Stimulated activated CD4-positive, alpha-beta T cell treated with anti-CD3 and anti-CD28 coated beads, Interleukin-15, amount 100 ng/mL, for 48 hours (primary cell): ENCODE measurements at places on chromosomes 16 and 17.

DNA sequence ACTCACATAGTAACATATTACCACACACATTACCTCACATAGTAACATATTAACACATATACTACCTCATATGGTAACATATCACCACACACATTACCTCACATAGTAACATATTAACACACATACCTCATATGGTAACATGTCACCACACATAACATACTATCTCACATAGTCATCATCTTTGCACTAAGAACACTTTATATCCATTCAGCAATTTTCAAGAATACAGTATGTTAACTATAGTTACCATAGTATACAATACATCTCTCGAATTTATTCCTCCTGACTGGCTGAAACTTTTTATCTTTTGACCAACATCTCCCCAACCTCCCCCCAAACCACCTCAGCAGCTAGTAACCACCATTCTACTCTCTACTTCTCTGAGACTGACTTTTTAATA is 7.6 kb downstream of the NUDT7 start:
- DNase-seq = no peak

DNA sequence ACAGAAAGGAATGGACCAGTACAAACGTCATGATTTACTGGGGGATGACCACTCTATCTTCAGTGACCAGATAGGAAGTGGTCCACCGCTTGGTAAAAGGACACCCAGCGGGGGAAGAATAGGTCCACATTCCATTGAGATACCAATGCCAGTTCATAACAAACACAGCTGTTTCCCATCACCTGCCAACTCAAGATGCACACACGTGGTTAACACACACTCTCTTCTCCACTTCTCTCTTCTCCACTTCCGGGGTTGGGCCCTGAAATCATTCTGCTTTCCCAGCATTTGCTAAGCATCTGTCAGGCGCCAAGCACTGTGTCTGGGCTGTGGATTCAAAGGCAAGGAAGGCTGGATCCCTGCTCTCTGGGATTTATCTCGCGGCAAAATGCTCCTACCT is 175.5 kb downstream of the SLC39A11 start:
- no peak for DNase-seq

- no peak for DNase-seq
Observed at GRCh38 chr17:45296833-45297124, 20.0 kb downstream of the MAP3K14 start.

DNA sequence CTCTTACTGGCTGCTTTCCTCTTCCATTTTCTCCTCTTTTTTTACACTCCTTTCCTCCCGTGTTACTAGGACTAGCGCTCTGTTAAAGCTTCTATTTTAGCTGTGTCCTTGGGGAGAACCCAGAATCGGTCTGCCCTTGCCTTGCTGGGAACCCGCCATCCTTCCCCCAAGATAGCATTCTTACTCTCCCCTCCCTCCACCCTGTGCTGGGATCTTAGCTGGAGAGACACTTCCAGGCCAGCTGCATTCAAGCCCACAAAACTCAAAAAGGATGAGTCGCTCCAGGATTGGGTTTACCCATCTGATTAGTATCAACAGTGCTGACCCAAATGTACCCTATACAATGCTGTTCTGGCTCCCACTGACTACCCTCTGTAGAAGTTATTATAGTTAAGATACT is 200.5 kb upstream of the ASIC2 start:
- no peak for DNase-seq

DNA sequence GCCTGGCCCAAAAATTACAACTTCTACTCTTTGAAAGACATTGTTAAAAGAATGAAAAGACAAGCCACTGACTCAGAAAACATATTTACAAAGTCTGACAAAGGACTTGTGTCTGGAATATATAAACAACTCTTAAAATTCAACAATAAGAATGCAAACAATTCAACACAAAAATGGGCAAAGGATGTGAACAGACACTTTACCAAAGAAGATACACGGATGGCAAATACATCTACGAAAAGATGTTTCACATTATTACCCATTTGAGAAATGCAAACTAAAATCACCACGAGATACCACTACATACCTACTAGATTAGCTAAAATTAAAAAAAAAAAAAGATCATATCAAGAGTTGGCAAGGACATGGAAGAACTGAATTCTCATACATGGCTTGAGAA is 80.8 kb upstream of the METRNL start:
- no peak for DNase-seq

DNA sequence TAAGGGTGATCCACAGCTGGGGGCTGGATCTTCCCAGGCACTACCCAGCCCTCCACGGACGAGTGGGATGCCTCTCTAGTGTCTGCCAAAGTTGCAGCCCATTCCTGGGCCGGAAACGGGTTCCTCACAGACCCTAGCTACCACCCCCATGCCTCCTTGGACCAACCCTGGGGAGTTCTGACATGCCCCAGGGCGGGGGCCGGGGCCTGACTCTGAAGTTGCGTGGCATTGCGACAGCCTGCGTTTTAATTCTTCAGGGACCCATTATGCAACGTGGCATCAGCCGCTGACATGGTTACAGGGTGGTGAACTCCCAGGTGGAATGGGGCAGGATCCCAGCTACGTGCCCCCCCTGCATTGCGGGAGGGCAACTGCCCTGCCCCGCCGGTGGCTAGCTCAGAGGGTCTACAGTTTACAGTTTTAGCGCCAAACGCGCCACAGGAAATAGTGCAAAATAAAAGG is 2.7 kb downstream of the CBX4 start:
- DNase-seq = no peak

- no peak for DNase-seq
Observed at GRCh38 chr17:30545024-30545423, 67.8 kb downstream of the GOSR1 start.

DNA sequence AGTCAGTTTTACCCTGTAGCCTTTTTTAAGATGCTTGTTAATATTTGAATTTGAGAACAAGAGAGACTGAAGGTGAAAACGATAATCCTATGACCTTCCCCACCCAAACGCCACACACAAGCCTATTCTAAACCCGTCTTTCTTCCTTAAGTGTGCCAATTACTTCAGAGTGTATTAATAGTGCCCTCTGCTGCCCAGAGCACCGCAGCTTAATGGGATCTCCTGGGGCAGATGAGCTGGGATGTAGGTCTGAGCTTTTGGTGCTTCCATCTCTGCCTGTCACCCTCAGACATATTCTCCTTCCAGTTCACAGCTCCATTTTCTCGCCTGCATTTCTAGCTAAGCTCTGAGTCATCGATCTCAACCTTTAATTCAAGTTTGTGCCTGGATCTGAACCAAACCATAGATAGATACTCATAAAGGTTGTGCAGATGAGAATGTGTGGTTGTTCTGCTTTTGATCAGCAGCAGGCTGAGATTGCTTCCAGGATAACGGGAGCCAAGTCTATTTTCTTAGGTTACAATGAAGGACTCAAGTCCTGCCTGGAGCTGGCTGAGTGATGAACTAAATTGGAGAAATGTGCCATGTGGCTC is 46.4 kb upstream of the CDH13 start:
- no peak for DNase-seq

- DNase-seq = no peak
Observed at GRCh38 chr16:49534901-49535610, 161.5 kb downstream of the C16orf78 start.

DNA sequence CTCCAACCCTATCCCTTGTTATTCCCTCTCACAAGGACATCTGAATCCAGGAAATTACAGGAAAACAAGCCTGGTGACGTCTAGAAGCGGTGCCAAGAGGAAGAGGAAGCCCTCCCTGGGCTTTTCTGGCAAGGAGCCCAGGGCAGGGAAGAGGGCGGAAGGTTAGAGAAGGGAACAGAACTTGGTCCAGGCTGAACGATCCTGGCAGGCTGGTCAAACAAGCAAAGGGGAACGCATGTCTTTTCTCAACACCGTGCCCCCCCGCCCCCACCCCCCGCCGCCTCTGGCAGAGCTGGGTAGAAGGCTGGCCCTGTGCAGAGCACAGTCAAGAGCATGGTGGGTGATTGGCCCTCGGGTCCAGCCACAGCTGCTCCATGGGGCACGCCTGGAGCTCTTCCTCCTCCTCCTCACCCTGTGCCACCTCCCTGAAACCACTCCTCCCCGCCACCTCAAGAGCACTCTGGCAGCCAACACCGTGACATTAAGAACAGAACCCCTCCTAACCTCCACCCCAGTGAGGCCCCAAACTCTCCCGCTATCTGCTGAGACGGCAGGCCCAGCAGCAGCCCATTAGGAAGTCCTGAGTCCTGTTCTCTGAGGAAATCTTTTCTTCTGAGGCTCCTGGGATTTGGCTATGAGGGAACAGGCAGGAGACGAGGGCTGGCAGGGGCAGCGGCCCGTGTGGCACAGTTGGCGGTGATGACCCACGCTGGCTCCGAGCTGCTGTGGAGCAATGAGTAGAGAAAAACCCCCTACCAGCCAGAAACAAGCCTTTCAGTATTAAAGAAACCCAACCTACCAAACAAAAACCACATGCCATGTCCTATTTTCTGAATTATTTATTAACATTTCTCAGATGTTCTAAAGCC is 7.3 kb downstream of the C16orf86 start:
- DNase-seq = no peak

- DNase-seq = no peak
Observed at GRCh38 chr17:77378318-77379064, 237.7 kb downstream of the SEC14L1 start.

- DNase-seq = no peak
Observed at GRCh38 chr17:82097184-82097918, 685 bp downstream of the FASN start.

DNA sequence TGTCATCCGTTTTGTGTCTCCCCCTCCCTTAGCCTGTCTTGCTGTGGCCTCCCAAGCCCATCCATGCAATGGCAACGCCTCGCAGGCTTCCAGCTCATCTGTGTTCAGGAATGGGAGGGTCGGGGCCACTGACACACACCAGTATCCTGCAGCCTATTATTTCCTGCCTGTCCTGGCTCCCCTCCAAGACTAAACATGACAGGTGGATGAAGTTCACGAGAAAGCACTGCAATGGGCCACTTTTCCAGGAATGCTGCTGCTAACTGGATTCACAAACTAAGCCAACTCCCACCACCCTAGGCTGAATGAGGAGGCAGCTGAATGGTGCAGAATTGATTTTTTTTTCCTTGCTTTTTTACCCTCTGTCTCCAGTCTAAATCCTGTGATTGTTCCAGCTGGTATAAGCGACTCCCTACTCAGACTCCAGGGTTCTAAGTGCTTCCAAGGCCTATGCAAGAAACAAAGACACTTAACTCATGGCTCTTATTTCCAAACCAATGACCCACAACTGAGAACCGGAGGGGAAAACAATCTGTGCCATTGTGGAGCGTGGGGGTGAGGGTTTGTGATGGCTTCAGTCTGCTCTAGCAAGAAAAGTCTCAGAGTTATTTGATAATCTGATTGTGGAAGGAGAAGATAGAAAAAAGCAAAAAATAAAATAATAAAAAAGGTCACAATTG is 23.3 kb downstream of the TMEM100 start:
- no peak for DNase-seq

DNA sequence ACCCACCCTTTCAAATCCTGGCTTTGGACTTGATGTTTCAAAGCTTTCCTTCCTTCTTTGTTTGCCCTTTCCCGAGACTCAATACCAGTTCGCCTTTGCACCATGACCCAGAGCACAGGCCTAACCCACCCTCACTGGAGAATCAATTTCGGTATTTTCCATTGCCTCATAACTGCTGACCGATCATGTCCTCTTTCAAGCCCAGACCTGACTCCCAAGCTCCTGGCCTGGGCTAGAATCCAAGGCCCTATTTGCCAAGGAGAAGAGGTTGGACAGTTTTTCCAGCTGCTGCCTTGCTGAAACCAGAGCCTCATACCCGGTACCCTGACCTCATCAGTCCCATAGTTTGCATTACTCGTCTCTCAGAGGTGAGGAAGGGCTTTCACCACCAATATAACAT is 35.3 kb upstream of the HELZ start:
- no peak for DNase-seq

DNA sequence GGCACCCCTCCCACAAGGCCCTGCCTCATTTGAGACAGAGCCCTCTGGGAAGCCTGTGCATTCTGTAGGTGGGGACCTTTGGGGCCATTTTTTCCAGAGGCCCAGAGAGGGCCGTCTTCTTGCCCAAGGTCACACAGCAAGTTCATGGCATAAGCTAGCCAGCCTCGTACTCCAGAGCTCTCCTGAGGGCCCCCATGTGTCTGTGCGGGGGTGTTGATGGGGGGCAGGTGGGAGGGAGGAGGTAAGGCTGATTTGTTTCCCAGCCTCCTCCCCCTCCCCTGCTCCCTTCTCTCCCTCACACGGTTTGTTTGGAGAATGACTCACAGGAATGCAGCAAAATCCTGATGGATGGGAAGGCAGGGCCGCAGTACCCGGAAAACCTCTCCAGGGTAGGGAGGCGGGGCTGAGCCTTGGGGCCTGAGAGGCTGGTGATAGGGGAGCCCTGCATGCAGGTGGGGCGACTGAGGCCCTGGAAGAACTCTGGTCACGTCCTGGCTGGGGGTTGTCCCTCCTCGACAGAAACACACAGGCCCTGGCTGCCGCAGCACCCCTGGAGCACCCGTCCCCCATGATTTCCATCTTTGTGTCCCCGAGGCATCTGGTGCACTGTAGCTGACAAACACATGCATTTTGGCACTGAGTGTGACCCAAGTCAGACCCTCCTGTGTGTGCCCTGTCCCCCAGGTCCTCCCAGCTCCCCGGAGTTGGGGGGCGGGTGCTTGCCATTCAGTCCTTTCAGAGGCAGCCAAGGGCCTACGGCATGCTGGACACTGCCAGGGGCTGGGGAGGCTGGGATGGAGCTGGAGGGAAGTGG is 29.7 kb downstream of the RAI1 start:
- no peak for DNase-seq

- no peak for DNase-seq
Observed at GRCh38 chr17:82127704-82128103, 29.7 kb upstream of the FASN start.

DNA sequence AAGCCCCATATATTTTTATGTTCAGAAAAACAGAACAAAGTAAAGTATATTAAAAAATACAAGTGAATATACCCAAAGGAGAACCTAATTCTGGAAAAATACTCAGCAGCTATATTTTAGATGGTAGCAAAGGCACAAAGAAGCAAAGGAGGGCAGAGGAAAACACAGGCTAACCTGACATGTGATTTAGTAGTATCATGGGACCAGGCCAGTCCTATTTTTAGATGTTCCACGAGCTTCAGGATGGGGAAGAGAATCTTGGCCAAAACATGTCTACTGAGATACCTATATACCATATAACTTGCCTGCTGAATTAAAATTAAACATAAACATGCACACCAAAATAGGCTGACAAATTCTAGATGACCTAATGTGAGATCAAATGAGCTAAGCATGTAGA is 32.9 kb downstream of the SMYD4 start:
- no peak for DNase-seq

- no peak for DNase-seq
Observed at GRCh38 chr16:2337431-2338296, 2.9 kb downstream of the ABCA3 start.
